Cortex of kidney (tissue), 1 donor: ENCODE measurements at places on chromosomes 7 and 10.

- DNase-seq: no peak
Observed at GRCh38 chr7:36726806-36727503, 2.7 kb upstream of the AOAH start.

GRCh38 chr7:96481796-96482195, 159.9 kb upstream of the SLC25A13 start:
- no peak for DNase-seq

DNA sequence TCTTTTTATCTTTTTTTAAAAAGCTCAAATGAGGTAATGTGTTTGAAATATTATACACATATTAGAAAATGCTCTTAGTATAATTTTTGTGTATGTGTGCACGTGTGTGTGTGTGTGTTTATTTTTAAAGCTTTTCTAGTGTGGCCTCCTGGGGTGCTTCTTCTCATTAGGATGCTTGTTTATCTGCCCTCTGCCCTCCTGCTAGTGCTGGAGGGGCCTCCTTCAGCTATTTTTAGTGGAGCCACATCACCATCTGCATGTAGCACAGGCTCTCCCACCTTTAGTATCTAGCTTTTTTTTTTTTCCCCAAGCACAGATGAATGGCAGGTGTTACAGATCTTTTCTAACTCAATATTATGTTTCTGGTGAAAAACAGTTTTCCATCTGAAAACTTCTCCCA, 155.7 kb upstream of the TMEM229A start:
- no peak for DNase-seq

GRCh38 chr7:45000093-45001032, at the start of gene CCM2:
Gene CCM2 (plus strand): TSS chr7:45000201. CDS start chr7:45000334, 133 bp downstream.
- DNase-seq: no peak

DNA sequence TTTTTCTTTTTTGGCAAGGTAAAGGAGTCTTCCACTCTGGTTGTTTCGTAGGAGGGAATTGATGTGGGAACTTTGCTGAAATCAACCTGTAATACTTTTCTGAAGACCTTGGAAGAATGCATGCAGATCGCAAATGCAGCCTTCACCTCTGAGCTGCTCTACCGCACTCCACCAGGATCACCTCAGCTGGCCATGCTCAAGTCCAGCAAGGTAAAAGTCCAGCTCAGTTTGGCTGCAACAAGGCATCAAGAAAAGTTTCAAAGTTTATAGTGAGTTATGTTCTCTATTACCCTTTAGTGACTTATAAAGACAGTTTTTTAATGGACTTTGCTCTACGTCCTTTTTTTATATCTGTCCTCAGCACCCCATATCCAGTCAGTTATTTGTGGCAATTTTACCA, 21.0 kb downstream of the PLEKHA8 start:
- DNase-seq: no peak

GRCh38 chr7:84985073-84985784, 201.6 kb downstream of the SEMA3D start:
- DNase-seq: no peak

DNA sequence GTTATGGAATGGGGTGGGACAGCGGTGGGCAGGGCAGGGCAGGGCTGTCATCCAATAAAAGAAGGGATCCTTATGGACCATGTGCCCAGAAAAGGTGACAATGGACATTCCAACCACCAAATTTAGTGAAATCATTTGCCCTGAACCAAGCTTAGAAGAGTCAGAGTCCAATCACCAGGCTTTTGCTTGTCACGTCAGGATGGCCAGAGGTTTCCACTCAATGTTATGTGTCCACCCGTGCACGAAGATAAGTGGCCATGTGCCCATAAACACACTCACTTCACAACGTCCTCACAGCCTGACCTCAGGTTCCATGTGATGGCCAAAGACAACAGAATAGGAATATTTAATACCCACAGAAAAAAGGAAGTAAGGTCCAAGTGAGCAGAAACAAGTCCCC, 36.6 kb upstream of the PLPP4 start:
- DNase-seq: no peak

GRCh38 chr7:44538798-44539668, 2.1 kb downstream of the NPC1L1 start:
- DNase-seq: no peak

DNA sequence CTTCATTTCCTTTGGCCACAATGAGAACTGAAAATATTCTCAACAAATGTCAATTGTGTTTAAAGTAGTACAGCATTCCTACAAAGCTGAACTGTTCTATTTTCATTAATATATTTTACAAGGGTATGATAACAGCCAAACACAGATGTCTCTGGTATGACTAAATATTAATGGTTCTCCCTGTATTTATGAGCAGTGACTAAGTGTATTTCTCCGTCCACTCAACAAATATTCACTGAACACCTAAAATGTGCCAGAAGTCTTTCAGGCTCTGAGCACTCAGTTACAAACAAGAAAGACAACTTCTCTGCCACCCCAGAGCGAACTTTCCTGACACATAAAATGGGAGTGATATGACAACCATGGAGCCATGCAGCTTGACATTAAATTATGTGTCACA, 135.6 kb downstream of the VPS41 start:
- no peak for DNase-seq

GRCh38 chr10:11743461-11744338, 1.5 kb downstream of the ECHDC3 start:
- DNase-seq: no peak

- DNase-seq: no peak
Observed at GRCh38 chr7:4549681-4550080, 132.4 kb upstream of the FOXK1 start.

DNA sequence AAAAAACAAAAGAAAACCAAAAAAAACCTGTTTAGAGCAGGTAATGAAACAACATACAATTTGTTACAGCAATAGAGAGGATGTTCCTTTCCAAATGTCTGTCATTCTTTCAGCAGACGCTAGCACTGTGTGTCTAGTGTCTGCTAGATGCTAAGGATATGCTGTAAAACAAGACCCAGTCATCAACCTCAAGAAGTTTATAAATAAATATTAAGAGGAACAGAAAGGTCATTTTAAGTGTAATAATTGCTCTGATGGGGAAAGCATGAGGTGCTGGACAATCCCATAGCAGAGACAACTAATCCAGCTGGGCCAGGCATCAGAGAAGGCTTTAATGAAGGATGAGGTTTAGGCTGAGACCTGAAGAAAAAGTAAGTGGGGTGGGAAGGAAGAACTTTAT, 23.3 kb upstream of the ASCC1 start:
- no peak for DNase-seq

DNA sequence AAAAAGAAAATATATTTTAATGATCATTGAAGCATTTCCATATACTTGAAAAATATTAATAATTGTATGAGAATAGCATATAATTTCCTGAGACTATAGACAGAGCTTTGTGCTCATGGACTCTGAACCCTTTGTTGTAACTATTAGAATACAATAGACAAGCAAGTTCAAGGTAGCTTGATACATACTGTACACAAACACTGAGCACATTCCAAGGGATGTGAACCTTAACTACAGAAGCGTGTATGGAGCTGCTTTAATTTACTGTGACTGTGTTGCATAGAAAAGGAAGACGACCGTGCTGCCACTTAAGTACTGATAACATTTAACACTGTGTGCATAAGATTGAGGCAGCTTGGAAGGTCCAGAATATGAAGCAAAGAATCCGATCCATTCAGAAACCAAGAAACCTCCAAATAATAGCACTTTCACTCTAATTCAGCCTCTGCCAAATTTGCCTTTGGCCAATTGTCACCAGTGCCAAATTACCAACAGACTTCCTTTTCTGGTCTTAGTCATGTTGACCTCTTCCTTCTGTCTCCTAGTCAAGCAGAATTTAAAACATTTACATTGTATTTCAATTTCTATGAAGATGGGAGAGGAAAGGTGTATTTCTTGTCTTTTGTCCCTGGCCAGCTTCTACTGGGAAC, 566.1 kb upstream of the GALNT17 start:
- no peak for DNase-seq

- DNase-seq: no peak
Observed at GRCh38 chr10:120355425-120355824, 101.6 kb upstream of the PLPP4 start.

GRCh38 chr7:33721895-33722294, 183.4 kb upstream of the BMPER start:
- no peak for DNase-seq

- no peak for DNase-seq
Observed at GRCh38 chr10:88207121-88207546, 343.7 kb downstream of the PTEN start.

- no peak for DNase-seq
Observed at GRCh38 chr10:104938031-104938430, 296.9 kb downstream of the SORCS3 start.
